Occipital lobe (tissue), 3 donors: ENCODE measurements at places on chromosomes 4 and X.

- DNase-seq: no peak
These were observed 20.0 kb downstream of the CLDN22 start for GRCh38 chr4:183300070-183300469.

GRCh38 chrX:10011991-10012390 is 44.8 kb downstream of the CLDN34 start:
- DNase-seq: no peak

GRCh38 chrX:9038244-9038643 is 4.3 kb upstream of the FAM9B start:
- DNase-seq: no peak

GRCh38 chr4:59841698-59842097 is 1358.4 kb upstream of the ADGRL3 start:
- no peak for DNase-seq

DNA sequence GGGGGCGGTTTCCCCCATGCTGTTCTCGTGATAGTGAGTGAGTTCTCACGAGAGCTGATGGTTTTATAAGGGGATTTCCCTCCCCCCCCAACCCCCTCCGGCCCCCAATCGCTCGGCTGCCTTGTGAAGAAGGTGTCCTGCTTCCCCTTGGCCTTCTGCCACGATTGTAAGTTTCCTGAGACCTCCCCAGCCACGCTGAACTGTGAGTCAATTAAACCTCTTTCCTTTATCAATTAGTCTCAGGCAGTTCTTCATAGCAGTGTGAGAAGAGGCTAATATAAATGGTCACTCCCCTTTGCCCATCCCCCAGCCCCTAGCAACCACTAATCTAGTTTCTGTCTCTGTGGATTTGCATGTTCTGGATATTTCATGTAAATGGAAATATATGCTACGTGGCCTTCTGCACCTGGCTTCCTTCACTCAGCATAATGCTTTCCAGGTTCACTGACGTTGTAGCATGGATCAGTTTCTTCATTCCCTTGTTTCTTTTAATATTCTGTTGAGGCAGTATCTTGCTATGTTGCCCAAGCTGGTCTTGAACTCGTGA is 16.4 kb downstream of the GPR143 start:
- no peak for DNase-seq

DNA sequence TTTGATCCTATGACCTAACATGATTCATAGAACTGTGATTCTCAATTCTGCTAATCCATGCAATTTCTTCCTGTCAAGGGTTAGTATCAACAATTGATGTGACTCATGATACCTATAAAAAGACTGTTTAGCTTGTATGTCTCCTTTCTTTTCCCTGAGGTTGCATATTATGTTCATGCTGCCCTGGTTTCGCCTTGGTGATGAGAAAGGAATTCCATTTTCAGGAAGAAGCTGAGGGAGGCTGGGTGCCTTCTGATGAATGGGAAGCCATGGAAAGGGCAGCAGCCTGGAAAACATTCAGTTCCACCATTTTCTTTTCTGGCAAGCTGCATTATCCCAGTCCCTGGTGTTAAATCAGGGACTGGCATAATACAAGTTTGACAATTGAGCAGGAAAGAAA is 976.5 kb downstream of the RPA4 start:
- DNase-seq: no peak

- no peak for DNase-seq
These were observed 47.7 kb downstream of the SPRY1 start for GRCh38 chr4:123444290-123444731.

- DNase-seq: no peak
These were observed 1024.0 kb upstream of the PCDH10 start for GRCh38 chr4:132125131-132125530.

GRCh38 chr4:25687773-25688172 is 32.1 kb downstream of the SLC34A2 start:
- no peak for DNase-seq

- peak; percentile 3 for DNase-seq
These were observed 4.8 kb upstream of the CCSER1 start for GRCh38 chr4:90122355-90122748.

- no peak for DNase-seq
These were observed 82.1 kb downstream of the ALPK1 start for GRCh38 chr4:112379306-112379705.

GRCh38 chrX:67289055-67289499 is 254.7 kb upstream of the AR start:
- DNase-seq: no peak

DNA sequence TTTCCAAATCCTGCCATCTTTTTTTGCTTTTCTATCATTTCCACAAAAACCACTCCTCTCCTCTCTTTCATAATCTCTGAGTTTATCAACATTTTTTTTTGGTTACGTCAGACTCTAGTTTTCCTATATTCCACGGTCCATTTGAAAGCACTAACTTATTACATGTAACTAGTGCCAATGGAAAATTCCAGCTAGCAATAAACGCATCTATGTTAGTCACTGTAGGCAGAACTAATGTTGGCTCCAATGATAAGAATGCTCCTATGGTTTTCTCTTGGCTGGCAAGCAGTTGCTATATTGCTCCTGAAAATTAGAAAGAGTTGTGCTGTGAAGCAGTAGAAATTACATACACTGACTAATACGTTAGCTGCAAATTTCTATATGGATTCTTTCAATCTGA is 634.6 kb upstream of the FTHL17 start:
- DNase-seq: no peak

GRCh38 chr4:138188406-138189084 is 53.6 kb downstream of the SLC7A11 start:
- no peak for DNase-seq

GRCh38 chr4:140222171-140222570 is 68.2 kb upstream of the MAML3 start:
- DNase-seq: no peak

DNA sequence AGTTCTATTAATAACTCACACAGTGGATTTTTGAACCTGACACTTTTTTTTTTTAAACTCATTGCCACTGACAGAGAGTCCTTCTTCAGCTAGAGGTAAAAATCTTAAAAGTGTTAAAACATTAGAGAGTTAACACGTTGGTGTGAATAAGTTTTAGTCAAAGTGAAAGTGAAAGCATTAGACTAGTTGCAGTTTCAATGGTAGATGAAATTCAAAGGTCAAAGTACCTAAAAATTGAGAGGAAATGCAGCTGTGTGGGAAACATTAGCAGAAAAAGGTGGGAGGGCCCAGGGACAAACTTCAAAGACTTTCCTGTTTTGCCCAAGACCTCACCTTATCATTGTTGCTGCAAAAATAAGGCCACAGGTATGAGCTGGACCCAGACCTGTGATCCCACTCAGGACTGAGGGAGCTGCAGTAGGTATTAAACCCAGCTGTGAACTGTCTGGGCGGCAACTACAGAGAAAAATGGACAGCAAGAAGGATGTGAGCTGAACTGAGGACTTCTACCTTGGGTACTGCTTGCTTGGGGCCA is 17.6 kb upstream of the GABRA4 start:
- no peak for DNase-seq
